ENCODE measurements at places on chromosomes 5 and 9. TPM values are rescaled to one million over a fixed set of nuclear protein-coding genes. Genes with fewer than 3 reads are reported as not detected.

Gene ANAPC2
- total RNA-seq: 18.8 TPM

- DNase-seq: no peak
Measured at GRCh38 chr9:85553475-85553874, 188.3 kb downstream of the AGTPBP1 start.

Gene SIGMAR1
- total RNA-seq: 129 TPM

Gene FGFR4
- total RNA-seq: 16.4 TPM

Gene LRRC70
- total RNA-seq: not detected

GRCh38 chr5:80284720-80285119 is 28.9 kb upstream of the SERINC5 start:
- DNase-seq: no peak

All from kidney epithelial cell (primary cell).